ENCODE measurements at places on chromosomes 1 and 21. TPM values are rescaled to one million over a fixed set of nuclear protein-coding genes. Genes with fewer than 3 reads are reported as not detected.

DNA sequence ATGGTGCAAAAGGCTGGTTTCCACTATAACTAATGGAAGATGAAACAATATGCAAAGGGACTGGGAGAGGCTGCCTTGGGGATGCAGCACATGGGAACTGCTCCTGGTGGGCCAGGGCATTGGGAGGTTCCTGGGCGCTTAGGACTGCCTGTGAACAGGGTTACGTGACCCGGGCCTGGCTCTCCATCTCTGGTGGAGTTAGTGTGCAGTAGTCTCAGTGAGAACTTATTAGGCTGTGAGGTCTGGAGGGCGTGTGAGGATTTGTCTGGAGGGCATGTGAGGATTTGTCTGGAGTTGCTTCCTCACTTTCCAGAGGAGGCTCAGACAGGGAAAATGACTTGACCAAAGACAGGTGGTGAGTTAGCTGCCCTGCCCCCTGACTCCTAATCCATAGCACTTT is 1.5 kb upstream of the ETV3L start:
- no peak overlapping the region for H3K4me3 ChIP-seq
- H3K27ac ChIP-seq: no peak overlapping the region
- H3K27me3 ChIP-seq: peaks cover 14% of the 10 kb centered on the region

The AMY1B gene
- polyA plus RNA-seq: not detected

- DNase-seq: no peak
- H3K4me3 ChIP-seq: no peak overlapping the region
- H3K27me3 ChIP-seq: no peaks in the 10 kb centered on the region
- H3K4me1 ChIP-seq: no peaks in the 10 kb centered on the region
- H3K27ac ChIP-seq: no peak overlapping the region
Observed at GRCh38 chr1:197955486-197956394, 38.6 kb downstream of the LHX9 start.

The ADGRB2 gene
- 0.96 TPM for polyA plus RNA-seq

The NGF gene
- 1.1 TPM for polyA plus RNA-seq

DNA sequence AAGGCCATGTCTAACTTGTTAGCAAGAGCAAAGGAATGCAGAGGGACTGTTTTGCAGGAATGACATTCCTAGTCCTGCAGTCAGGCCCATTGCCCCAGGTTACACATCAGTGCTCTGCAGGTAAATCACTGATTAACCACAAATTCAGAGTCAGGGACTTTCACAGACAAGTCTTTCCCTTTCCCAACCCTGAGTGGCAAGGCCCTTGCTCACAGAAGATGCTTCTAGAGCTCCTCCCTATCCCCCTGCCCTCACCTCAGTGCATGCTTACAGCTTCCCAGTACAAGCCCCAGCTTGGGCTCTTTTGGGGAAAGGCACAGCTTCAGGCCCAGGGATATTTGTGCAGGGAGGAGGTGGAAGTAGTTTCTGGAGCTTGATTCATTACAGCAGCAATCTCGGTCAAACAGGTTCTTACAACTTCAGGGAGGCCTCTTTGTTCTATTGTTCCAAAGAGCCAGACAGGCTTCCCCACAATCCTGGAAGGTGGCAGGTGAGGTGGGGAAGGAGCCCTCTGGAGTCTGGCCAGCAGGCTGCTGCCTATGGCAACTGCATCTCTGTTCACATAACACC is 53.9 kb downstream of the CASQ2 start:
- peak; percentile 87 for DNase-seq
- H3K4me1 ChIP-seq: peaks cover 34% of the 10 kb centered on the region
- no peaks in the 10 kb centered on the region for H3K27me3 ChIP-seq
- peak overlapping the region; percentile 25 for H3K4me3 ChIP-seq
- H3K27ac ChIP-seq: peak overlapping the region; percentile 56

DNA sequence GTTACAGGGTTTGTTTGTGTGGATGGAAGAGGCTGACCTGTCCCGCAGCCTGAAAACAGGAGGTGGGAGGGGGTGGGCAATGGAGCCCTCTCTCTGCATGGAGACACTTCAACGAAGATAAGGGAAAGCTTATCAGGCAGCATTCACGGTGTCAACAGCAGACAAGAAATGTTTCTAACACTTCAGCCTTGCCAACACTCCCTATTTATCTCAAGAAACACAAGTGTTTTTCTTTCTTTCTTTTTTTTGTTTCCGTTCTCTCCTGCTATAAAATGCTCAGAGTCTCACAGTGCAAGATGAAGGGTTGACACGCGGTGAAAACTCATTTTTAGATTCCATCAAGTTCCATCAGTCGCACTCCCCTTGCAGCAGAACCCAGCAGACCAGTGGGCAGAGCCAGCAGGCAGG is 594.4 kb downstream of the MATN1 start:
- no peaks in the 10 kb centered on the region for H3K4me1 ChIP-seq
- H3K27ac ChIP-seq: no peak overlapping the region
- H3K36me3 ChIP-seq: no peaks in the 10 kb centered on the region

The PTGFRN gene
- 153 TPM for polyA plus RNA-seq

The TPTE gene
- polyA plus RNA-seq: not detected

DNA sequence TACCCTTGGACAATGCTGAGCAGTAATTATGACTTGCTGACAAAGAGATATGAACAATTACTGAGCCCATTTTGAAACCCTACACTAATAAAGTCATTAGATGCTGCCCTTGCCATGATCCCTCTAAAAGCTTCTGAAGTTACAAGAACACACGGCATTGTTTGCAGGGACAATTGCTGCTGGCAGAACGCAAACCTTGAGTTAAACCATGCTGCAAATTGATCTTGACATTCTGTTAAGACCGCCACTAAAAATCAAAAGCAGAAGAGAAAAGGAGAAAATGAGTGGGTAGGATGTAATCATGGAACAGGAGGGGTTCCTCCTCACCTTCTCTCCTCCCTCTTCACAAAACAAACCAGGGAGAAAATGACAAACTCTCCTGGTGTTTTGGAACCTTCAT is 136.2 kb upstream of the DMRTA2 start:
- no peak overlapping the region for H3K27ac ChIP-seq
- H3K4me3 ChIP-seq: no peak overlapping the region
- no peak for DNase-seq
- no peaks in the 10 kb centered on the region for H3K27me3 ChIP-seq
- no peaks in the 10 kb centered on the region for H3K36me3 ChIP-seq
- no peaks in the 10 kb centered on the region for H3K4me1 ChIP-seq

The EDEM3 gene
- polyA plus RNA-seq: 23.6 TPM

- H3K27me3 ChIP-seq: no peaks in the 10 kb centered on the region
Observed at GRCh38 chr21:43343992-43344886, 82.7 kb downstream of the SIK1 start.

- no peaks in the 10 kb centered on the region for H3K36me3 ChIP-seq
- DNase-seq: no peak
- no peaks in the 10 kb centered on the region for H3K27me3 ChIP-seq
Observed at GRCh38 chr1:40969445-40969844, 10.1 kb upstream of the CTPS1 start.

- no peak for DNase-seq
- no peak overlapping the region for H3K4me3 ChIP-seq
- H3K36me3 ChIP-seq: no peaks in the 10 kb centered on the region
- no peak overlapping the region for H3K27ac ChIP-seq
Observed at GRCh38 chr1:230407351-230407750, 18.8 kb downstream of the PGBD5 start.

DNA sequence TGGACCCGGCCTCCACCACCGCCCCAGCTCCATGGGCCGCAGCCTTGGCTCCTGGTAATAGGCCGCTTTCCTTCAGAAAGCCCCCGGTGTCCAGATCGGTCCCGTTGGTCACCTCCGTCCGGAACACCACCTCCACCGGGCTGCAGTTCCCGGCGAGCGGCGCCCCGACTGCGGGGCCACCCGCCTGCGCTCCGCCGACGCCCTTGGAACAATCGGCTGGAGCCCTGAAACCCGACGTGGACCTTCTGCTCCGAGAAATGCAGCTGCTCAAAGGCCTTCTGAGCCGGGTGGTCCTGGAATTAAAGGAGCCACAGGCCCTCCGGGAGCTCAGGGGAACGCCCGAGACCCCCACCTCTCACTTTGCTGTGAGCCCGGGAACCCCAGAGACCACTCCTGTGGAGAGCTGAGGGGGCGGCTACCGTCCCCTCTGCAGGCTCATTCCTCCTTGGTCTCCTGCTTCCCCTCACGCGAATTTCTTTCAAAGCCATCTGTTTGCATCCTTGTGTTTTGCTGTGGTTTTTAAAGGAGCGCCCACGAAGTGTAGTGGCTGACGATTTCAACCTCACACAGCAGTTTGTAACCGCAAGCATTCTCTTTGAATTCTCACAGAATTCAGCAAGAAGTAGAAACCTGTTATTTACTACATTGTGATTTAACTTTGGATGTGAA is 6.0 kb downstream of the FCRLB start:
- DNase-seq: no peak
- H3K4me1 ChIP-seq: peaks cover 46% of the 10 kb centered on the region
- H3K27me3 ChIP-seq: no peaks in the 10 kb centered on the region
- H3K36me3 ChIP-seq: no peaks in the 10 kb centered on the region

- H3K4me3 ChIP-seq: no peak overlapping the region
- no peak overlapping the region for H3K27ac ChIP-seq
- H3K27me3 ChIP-seq: peaks cover 54% of the 10 kb centered on the region
- H3K4me1 ChIP-seq: no peaks in the 10 kb centered on the region
- no peak for DNase-seq
Observed at GRCh38 chr1:119298687-119299303, 69.8 kb upstream of the HAO2 start.

The ZNF683 gene
- polyA plus RNA-seq: not detected
